OCI-M1 (cell line): ENCODE measurements at places on chromosomes 16 and 17.

DNA sequence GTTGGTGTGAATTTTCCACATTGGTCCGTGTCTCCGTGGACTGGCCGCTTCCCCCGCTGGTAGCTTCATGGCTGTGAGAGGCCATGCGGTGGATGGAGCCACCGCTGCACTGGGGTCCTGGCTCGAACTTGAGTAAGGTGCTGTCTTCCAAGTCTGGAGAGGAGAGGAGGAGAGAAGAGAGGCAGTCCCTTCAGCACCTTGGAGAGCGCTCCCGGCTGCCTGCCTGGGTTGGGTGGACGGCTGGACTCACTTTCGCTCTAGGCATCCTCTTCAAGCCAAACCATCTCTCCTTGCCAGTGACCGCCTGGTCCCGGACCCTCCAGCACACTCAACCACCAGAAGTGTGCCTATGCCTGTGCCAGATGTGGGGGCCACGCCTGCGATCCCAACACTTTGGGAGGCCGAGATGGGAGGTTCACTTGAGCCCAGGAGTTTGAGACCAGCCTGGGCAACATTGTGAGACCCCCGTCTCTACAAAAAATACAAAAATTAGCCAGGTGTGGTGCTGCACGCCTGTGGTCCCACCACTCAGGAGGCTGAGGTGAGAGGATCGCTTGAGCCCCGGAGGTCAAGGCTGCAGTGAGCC lies 6.2 kb downstream of the JPH3 start:
- peak; percentile 75 for DNase-seq

DNA sequence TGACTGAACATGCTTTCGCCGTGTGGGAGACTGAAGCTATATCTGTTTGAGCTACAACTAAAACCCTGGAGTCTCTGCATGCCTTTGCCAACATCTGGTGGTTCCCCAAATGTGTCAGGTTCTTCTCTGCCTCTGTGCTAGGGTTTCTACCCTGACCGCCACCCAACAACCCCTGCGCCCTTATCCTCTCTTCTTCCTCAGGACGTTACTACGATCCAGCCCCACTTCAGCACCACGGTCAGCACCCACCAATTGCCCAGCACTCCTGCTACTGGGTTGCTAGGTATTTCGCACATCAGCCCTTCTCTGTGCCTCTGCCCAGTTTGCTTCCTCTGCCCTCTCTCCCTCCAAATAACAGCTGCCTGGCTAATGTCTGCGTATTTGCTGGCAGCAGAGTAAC lies 106.3 kb upstream of the HSBP1 start:
- peak; percentile 58 for DNase-seq

GRCh38 chr17:55717898-55718735 lies 4.5 kb downstream of the TMEM100 start:
- DNase-seq = peak; percentile 90

- no peak for DNase-seq
Observed at GRCh38 chr17:40499551-40500189, 1.8 kb downstream of the TNS4 start.

DNA sequence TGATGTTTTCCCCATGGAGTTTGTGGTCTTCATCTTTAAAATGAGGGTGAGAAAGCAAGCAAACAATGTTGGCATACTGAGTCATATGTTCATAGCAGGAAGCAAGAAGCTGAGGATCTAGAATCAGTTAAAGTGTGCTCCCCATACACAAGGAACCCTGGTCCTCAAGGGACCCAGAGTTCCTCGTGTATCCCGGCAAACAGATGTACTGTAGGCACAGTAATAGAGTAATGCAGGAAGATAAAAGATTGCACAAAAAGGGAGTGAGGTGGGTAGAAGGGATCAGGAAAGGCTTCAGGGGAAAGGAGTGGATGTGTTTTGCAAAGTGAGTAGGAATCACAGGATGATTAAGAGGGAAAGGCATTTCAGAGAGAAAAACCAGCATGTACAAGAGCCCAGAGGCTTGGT lies 412.3 kb upstream of the CDH11 start:
- DNase-seq = no peak

DNA sequence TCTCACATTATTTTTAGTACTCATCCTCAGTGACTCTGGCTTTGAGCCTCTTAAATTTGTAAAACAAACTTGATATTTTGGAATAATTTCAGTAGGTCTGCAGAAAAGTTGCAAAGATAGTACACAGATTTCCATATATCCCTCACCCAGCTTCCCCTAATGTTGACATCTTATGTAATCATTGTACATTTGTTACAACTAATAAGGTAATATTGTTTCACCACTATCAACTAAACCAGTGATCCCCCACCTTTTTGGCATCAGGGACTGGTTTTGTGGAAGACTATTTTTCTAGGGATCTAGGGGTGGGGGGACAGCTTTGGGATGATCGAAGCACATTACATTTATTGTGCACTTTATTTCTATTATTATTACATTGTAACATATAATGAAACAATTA lies 391.2 kb downstream of the CA10 start:
- DNase-seq = no peak

DNA sequence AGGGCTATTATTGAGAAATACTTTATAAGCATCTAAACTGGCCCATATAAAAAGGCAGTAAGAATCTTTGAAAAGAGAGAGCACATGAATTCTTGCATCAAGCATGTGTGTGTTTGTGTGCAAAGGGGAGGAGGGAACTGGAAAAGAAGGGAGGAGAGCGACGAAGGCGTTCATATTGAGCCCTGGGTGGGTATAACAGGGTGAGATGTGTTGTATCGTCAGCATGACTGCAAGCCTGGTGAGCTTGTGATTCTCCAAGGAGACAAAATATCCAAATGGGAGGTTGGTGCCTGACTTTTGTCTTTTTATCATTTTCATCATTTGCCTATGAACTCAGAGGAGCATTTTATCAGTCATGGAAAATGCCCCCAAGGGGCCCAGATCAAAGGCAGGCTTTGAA lies 70.8 kb upstream of the PMFBP1 start:
- no peak for DNase-seq

- DNase-seq = no peak
Observed at GRCh38 chr17:39996800-39997199, 16.2 kb downstream of the PSMD3 start.

DNA sequence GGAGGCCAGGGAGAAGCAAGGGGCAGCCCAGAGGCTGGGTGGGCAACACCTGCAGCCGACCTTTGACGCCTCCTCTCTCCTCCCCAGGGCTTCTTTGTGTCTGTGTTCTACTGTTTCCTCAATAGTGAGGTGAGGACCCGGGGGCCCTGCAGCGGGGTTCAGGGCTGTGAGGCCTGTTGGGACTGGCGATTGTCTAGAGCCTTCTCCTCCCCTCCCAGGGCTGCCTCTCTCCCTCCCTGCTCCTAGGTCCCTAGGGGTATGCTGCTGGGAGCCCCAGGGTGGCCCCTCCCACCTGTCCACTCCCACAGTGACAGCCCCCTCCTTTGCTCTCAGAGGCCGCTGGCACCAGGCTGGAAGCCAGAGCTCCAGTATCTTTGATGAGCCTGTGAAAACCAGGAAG lies 10.8 kb upstream of the SPPL2C start:
- DNase-seq = no peak

GRCh38 chr17:81094509-81095382 lies 59.8 kb downstream of the BAIAP2 start:
- DNase-seq = peak; percentile 85

DNA sequence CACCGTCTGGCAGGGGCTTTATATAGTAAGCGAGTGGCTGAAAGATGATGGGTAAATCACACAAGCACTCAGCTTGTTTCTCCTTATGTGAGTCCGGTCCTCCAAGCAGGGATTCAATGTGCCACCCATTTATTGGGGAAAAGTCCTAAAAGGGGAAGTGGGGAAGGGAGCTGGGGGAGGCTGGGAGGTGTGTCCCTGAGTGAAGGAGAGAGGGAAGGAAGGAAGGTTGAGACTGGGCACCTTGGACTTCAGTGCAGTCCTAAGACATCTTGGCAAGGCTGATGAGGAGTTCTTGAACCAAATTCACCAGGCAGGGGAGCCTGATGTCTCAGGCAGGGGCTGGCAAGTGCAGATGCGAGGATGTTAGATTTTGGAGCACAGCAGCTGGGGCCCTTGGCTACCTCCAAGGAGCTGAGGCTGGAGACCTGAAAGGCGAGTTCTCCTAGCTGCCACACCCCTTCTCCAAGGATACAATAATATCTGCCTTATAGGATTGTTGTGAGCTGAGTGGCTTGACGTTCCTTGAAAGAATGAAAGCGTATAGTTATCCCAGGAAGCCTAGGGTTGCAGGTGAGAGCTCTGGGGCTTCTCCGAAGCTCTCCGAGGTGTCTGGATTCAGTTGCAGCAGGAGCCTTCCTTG lies 23.0 kb upstream of the CYLD start:
- DNase-seq = no peak

DNA sequence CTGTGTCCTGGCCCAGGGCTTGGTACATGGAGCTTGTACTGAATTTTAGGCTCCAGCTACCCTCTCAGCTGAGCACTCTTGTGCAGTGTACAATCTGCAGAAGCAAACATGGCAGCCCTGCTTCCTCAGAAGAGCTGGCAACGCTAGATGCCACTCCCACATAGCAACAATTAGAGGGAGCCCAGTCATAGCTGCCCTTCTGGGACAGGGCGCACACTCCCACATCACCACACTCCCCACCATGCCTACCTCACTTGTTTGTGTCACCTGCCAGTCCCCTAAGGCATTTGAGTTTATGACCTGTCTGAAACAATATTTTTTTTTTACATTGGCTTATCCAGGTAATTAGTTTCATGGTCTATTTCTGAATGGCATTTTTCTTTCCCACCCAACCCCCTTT lies 72.3 kb downstream of the C17orf67 start:
- no peak for DNase-seq

DNA sequence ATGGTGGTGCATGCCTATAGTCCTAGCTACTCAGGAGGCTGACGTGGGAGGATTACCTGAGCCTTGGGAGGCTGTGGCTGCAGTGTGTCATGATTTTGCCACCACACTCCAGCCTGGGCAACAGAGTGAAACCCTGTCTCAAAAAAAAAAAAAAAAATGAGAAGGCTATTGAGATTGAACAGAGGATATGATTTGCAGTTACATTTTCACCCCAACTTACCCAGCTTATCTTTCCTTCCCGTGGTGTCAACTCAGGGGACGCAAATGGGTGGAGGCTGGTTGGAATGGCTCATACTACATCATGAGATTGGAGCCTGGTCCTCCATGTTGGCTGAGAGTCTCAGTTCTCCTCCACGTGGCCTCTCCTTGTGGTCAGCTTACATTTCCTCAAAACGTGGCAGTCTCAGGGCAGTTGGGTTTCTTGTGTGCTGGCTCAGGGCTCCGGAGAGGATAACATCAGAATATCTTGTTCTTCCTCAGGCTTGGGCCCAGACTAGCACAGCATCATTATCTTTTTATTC lies 17.2 kb upstream of the NSMCE1 start:
- DNase-seq = peak; percentile 63

DNA sequence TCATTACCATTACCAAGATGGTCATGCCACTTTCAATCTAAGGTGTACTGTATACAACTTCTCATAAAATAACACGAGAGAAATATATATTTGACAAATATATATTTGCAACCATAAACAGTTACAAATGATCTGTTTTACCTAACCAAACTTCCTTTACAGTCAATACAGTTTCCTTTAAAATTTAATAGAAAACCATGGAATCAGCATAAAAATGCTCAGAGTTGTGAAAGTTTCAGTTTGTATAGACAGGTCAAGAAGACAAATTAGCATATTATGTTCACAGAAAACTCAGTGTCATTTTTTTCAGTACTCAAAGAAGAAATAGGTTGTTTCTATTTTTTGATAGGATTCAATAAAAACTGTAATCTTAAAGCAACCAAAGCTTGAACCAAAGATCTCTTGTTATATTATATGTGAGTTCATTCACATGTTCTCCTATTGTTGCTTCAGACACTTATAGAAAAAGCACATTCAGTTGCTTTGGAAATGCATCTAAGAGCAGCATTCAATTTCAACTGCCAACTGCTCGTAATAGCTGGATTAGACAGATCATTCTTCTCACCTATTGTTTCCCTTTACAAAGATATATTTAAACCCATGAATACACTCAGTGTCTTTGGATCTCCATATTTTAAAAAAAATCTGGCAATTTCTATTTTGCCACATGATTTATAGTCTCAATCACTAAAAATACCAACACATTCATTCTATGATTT lies 15.1 kb downstream of the SSH2 start:
- no peak for DNase-seq

- peak; percentile 36 for DNase-seq
Observed at GRCh38 chr17:27609611-27610303, 21.2 kb upstream of the LGALS9 start.

DNA sequence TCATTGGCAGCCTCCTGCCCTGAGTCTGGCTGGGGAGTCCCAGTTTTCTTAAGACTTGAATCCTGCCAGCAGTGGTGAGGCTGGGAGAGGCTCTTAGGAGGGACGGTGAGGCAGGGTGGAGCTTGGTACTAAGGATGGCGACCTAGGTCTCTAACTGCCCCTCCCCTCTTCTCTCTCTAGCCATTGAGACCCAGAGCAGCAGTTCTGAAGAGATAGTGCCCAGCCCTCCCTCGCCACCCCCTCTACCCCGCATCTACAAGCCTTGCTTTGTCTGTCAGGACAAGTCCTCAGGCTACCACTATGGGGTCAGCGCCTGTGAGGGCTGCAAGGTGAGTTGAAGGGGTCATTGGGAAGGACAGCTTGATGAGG lies 16.4 kb downstream of the GJD3 start:
- no peak for DNase-seq
